ENCODE measurements at places on chromosomes 11 and 22.
A peak's percentile ranks its signal among the peaks of the same experiment; 100 is the strongest.

DNA sequence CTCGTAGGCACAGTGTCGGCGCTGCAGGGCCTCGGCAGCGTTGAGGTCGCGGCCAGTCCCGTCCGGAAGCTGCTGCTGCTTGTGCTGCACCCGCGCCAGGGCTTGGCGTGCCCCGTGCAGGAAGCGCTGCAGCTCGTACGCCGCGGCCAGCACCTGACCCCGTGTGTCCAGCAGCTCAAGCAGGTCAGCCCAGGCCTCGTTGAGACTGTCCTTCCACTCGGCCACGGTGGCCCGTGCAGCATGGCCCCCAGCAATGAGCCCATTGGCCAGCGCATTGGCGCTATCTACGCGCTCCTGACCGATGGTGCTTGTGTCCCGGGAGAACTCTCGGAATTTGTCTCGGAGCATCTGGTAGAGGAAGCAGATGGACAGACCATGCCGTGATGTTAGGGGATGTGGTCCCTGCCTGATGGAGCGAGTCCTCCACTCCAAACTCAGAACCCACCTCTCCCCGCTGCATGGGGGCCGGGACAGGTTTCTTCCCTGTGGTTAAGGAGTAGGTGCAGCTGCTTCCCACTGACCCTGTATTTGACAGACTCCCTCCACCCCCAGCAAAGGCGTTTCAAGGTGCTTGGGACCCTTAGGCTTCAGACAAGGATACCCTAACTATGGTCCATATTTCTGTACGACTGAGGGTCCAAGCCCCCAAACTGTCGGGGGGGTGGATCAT lies 13.8 kb upstream of the RBM4B start:
- DNase-seq = no peak

- peak; percentile 2 for DNase-seq
Measured at GRCh38 chr11:122261546-122261945, 145.5 kb upstream of the BLID start.

DNA sequence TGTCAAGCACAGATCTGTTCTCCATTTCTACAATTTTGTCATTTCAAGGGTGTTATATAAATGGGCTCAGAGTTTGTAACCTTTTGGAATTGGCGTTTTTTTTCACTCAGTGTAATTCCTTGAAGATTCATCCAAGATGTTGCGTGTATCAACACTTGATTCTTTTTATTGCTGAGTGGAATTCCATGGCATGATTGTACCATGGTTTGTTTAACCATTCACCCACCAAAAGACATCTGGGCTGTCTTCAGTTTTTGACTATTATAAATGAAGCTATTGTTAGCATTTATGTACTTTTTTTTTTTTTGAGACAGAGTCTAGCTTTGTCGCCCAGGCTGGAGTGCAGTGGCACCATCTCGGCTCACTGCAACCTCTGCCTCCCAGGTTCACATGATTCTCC lies 2.9 kb downstream of the OOSP1 start:
- no peak for DNase-seq

- no peak for DNase-seq
Measured at GRCh38 chr11:33197915-33198727, 36.8 kb upstream of the CSTF3 start.

- DNase-seq = no peak
Measured at GRCh38 chr11:44279483-44279882, 30.5 kb downstream of the ALX4 start.

DNA sequence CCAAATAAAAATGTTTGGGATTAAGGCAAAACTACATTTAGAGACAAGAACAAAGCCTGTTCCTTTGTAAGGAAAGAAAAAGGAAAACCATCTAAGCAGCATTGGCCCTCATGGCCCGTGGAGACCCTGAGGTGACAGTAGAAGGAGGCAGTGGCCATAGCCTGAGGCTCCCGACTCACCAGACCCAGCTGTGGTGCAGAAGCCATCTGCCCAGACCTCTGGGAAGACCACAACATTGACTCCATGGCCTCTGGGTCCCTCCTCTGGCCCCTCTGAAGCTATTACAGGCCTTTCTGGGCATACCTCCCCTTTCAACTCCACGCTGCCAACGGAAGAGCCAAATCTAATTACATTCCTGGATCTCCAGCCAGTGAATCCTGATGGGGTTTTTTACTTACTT lies 6.4 kb downstream of the PRAME start:
- DNase-seq = no peak

- peak; percentile 22 for DNase-seq
Measured at GRCh38 chr11:37450613-37451012, 852.6 kb upstream of the RAG2 start.

DNA sequence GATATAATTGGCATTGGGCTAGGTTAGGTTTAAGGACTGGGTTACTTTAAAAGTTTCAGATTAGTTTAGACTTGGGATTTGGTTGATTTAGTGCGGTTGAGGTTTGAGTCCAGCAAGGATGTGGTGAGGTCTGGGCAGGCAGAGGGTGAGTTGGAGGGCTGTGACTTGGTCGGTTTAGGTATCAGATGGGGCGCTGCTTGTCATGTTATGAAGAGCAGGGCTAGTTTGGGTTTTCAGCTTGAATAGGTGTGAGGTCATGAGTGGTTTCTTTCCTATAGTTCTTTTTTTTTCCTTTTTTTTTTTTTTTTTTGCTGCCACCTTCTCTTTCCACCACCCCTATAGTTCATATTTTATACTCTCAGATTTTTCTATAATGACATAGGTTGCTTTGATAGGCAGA lies 4.8 kb downstream of the CLCF1 start:
- DNase-seq = no peak

DNA sequence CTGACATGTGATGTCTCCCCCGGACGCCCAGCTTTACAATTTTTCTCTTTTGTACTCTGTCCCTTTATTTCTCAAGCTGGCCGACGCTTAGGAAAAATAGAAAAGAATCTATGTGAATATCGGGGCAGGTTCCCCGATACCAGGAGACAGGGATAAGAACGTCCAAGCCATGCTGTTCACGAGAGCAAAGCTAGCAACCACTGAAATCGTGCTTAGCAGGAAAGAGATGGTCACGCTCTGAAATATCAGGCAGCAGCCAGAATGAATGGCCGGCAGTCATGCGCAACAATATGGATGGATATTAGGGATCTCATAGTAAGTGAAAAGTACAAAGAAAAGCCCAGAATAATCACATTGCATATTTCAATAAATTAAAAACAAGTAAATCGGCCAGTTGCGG lies 3.5 kb downstream of the CRYBB1 start:
- no peak for DNase-seq

DNA sequence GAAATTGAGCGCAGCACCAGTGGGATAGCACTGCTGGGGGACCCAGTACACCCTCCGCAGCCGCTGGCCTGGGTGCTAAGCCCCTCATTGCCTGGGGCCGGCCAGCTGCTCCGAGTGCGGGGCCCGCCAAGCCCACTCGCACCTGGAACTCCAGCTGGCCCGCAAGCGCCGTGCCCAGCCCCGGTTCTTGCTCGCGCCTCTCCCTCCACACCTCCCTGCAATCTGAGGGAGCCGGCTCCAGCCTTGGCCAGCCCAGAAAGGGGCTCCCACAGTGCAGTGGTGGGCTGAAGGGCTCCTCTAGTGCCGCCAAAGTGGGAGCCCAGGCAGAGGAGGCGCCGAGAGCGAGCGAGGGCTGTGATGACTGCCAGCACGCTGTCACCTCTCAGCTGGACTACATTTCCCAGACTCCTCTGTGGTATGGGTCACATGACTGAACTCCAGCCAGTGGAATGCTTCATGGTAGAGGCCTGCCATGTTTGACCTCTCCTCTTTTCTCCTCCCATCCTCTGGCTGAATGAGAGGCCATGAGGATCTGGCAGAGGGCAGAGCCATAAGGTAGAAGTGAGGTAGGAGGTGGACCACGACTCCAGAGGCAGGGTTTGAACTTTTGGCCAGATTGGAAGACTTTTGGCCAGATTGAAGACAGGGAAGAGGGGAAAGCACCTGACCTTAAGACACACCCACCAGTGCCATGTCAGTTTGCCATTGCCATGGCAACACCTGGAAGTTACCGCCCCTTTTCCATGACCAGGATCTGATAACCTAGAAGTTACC lies 6.2 kb downstream of the MRGPRD start:
- peak; percentile 30 for DNase-seq

DNA sequence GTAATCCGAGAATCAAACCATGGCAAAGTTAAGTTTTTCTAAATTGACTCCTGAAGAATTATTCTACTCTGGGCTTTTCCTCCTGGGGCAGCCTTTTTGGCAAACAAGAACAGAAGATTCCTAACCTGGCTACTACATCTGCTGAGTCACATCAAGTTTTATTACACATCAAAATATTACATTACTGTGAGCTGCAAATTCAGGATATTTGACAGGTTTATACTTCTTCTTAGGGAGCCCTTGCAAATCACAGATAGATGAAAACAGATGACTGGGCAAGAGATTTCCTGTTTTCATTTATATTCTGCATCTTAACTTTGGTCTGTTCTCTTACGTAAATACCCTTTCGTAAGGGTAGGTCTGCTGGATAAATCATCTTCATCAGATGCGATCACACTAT lies 23.6 kb downstream of the XRRA1 start:
- no peak for DNase-seq

- DNase-seq = no peak
Measured at GRCh38 chr22:42338479-42338878, 68.0 kb upstream of the TCF20 start.

DNA sequence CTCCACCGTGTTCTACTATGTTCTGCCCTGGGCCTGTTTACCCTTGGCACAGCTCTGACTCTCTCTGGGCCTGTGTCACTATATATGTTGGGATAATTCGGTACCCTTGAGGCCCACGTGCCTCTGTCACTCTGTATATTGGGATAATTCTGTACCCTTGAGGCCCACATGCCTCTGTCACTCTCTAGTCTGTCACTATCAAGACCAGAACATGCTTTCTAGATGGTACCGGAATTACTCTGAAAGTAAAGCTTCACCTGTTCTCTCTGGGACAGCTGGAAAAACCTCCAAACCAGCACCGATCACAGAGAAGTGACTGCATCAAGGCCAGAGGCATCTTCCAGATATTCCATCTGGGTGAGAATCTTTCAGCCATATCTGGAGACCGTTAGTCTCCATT lies 9.3 kb upstream of the FCHSD2 start:
- no peak for DNase-seq

Data from mesenchymal stem cell (in vitro differentiated cells and primary cell).